ENCODE measurements at places on chromosomes 2 and 18. TPM values are rescaled to one million over a fixed set of nuclear protein-coding genes. Genes with fewer than 3 reads are reported as not detected.

Gene CAPN14
- 0.03 TPM for polyA plus RNA-seq

Gene IKZF2
- polyA plus RNA-seq = 0.08 TPM

Gene EMILIN1
- 11.7 TPM for polyA plus RNA-seq

Gene PTPRM
- polyA plus RNA-seq = 42.2 TPM

Gene AQP4
- not detected for polyA plus RNA-seq

Gene IL1A
- 0.25 TPM for polyA plus RNA-seq

Gene CHRND
- polyA plus RNA-seq = not detected

Gene SERPINB3
- not detected for polyA plus RNA-seq

Gene SIX3
- polyA plus RNA-seq = not detected

Gene SLC11A1
- 0.03 TPM for polyA plus RNA-seq

Gene CCDC74A
- polyA plus RNA-seq = 11.7 TPM

Gene FAM237A
- not detected for polyA plus RNA-seq

All from endothelial cell of umbilical vein (primary cell).